Stimulated activated CD8-positive, alpha-beta memory T cell treated with anti-CD3 and anti-CD28 coated beads, Interleukin-15, amount 100 ng/mL, for 24 hours (primary cell): ENCODE measurements at places on chromosomes 1 and 21.

GRCh38 chr21:34688145-34688544 is 19.4 kb downstream of the CLIC6 start:
- DNase-seq, result no peak

DNA sequence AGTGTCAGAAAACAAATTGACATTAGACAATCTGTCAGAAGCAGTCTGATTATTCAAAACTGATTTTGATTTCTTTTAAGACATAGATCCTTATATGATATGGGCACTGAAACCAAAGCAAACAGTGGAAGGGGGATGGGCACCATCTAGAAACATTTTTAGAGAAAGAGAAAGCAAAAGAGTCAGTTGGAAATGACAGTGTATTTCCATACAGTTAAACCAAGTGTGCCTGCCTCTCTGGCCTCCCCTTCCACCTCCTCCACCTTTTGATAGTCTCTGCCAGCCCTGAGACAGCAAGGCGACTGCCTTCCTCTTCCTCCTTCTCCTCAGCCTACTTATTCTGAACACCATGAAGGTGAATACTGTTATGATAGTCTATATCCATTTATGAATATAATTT is 949.7 kb downstream of the AMY1C start:
- DNase-seq, result no peak

DNA sequence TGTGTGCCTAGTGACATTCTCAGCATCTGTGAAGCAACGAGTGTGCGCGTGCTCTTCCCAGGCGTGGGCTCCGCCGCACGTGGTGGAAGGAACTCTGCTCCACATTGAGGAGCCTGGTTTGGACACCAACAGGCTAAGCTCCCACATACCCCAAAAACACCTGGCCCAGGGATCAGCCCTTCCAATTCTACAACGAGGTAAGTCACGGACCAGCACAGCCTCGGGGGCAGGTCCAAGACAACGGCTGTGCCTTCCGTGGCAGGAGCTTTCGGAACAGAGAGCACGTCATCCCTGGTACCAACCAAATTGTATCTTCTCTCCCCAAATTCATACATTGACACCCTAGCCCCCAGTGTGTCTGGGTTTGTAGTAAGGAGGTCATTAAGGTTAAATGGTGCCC is 27.2 kb upstream of the PDE9A start:
- DNase-seq, result no peak

GRCh38 chr21:15669247-15669646 is 60.5 kb upstream of the USP25 start:
- DNase-seq, result no peak

DNA sequence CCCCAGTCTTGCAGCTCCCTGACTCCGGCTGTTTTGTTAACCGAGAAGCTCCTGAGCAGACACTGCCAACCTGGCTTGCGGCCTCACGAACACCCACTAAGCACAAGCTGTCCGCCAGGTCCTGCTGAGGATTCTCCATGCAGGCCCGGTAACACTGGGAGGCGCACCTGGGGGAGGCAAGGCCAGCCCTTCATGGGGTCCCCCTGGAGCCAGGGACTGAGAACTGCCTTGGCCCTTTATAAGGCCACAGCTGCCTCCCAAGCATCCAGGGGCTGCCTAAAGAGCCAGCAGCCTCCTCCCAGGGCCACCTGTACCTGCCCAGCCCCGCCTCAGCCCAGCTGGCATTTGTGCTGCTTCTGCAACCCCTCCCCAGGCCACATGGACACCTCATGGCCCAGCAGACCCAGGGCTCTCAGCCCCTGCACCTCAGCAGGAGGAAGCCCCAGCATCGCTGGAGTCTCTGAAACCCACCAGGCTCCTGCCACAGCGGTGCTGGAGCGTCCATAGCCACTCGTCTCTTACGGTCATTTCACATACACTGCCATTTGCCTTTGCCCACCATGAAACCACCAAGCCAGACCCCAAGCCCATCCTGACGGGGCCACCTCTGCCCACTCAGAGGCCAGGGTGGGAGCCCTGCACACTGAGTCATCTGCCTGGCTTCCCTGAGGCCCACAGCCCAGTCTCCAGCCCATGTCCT is 82.5 kb downstream of the NPHP4 start:
- DNase-seq, result no peak

DNA sequence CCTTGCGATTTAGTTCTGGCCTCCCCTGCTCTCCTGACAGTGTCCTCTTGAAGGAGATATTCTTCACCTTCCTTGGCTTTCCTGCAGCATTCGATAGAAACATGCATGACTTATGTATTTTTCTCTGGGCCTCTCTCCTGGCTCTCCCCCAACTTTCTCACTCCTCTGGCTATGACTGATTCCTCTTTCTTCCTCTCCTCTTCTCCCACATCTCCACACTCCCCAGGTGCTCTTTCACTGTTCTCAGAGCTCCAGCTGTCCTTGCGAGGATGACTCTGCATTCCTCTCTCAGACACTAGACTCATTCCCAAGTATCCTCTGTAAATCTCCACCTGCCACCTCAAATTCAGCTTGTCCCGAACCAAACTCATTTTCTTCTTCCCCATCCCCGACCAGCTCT is 18.0 kb downstream of the LRRC42 start:
- no peak for DNase-seq

DNA sequence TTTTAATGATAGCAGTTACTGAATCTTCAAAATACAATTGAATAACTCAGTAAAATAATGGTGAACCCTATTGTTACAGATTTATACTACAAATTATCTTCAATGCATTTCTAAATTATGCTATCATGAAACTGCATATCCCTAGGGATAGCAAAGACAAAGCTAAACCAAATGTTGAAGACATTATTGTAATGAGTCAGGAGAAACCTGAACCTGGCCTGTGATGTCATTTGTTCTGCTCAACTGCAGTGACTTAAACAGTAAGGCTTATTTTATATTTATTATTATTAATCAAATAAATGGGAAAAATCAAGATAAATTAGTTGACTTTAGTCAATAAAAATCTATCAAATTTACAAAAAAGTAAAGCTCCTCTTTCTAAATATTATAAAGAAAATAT is 100.3 kb downstream of the UCHL5 start:
- DNase-seq, result no peak

- DNase-seq, result no peak
Observed at GRCh38 chr1:166297993-166298392, 131.2 kb upstream of the FAM78B start.
